CD4-positive, alpha-beta T cell treated with Interleukin-21 for 1 hour (primary cell): ENCODE measurements at places on chromosomes 11 and 22.

DNA sequence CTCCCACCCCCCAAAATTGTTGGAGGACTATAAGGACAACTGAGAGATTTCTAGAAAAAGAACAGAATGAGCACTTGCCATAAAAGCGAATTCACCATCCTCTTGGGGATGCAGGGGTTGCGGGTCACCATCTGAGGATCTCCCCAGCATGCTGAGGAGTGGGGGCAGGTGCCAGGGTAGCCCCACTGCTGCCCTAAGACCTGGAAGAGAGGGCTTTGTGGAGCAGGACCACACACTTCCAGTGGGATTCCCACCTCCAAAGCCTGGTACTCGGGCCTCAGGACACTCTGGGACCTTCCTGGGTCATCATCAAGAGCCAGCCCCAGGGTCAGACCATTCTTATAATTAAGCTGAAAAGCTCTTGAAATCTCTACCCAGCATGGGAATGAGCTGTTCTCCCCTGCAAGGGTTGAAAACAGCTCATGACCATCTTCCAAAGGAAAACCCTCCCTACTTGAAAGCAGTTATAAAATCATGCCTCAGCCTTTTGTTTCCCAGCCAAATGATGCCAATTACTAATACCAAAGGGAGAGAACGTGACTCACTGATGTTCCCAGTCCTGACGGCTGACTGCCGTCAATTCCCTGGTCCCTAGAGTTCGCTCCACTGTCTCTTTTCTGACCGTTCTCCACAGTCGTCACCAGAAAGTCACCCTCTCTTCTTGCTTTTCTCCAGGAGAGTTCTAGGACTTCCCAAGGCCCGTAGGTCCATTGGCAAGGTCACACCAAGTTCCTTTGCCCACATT lies 76.8 kb upstream of the CREB3L1 start:
- DNase-seq = no peak

DNA sequence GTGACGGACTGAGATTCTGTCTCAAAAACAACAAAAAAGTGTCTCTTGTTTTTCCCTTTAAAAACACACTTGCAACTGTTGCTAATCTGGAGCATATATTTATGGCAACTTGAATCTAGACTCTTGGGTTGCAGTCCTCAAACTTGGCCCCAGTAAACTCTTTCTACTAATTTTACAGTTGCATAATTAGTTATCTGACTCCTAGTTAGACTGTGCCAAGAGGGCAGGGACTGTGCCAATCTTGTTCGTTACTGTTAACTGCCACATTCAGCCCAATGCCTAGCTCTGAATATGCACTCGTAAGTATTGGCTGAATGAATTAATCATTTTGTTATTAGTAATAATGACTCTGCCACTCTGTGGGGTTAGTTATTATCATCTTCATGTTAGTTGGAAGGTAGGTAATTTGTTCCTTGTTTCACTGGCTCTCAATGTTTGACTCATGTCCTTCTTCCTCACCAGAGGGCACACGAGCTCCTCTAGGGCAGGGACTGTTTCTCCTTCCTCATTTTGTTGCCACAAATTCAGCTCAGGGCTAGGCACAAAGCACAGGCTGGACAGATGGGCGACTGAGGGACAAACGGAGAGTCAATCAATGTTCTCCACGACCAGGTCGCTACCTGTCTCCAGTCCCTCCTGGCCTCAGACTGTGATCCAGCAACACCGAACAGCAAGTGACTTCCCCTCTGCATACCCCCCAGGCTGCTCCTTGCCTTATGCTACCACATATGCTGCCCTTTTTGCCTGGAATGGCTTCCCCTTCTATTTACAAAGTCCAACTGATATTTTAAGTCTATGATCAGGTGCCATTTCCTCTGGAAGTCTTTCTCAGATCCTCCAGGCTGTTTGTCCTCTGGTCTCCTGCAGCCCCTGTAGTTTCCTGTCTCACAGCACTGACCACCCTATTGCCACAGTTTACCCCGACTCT lies 9.0 kb downstream of the CLPB start:
- no peak for DNase-seq

GRCh38 chr11:128047026-128047425 lies 540.3 kb downstream of the ETS1 start:
- DNase-seq = no peak

GRCh38 chr11:57638005-57638781 lies 11.5 kb downstream of the YPEL4 start:
- no peak for DNase-seq
